ENCODE measurements at places on chromosomes 2 and 18. TPM values are rescaled to one million over a fixed set of nuclear protein-coding genes. Genes with fewer than 3 reads are reported as not detected.

GRCh38 chr2:172606285-172606684, 50.4 kb downstream of the PDK1 start:
- no peak overlapping the region for H3K27ac ChIP-seq
- DNase-seq = no peak
- peaks cover 62% of the 10 kb centered on the region for H3K36me3 ChIP-seq
- H3K4me3 ChIP-seq = no peak overlapping the region

DNA sequence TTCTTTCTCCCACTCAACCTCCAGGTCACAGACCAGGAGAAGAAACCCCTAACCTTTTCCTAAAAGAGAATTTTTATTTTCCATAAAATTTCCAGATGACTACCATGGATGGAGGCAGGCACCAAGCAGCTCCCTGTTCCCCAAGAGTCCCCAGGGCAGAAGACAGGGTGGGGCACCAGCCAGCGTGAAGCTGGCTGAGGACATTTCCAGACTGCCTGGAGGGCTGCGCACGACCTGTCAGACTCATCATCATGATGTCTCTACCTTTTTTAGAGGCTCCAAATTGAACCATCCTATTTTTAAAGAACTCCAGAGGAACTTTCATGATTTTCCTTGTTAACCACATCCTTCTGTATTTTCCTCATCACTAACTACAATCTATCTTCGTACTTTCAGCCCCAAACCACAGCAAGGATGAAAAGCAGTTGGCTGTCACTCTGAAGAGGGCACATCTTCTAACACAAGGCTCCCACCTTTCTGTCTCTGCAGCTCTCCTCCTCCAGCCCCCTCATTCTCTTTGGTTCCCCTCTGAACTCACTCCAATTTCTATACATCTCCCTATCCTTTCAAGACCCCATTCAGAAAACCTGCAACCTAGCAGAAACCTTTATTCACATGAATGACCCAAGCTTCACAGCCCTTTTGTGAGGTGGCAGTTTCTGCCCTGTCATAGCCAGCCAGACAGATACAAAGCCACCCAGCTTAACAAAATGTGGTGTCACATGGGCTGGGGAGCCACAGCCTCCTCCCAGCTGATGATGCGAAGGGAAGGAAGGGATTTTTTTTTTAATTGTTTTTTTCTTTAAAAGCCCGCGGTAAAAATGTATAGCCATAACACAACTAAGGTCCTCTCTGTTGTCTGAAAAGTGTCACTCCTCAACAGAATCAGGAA, 11.1 kb downstream of the AMMECR1L start:
- no peak for DNase-seq
- H3K4me1 ChIP-seq = peaks cover 24% of the 10 kb centered on the region
- H3K27ac ChIP-seq = peak overlapping the region; percentile 3
- peaks cover 64% of the 10 kb centered on the region for H3K36me3 ChIP-seq
- H3K27me3 ChIP-seq = no peaks in the 10 kb centered on the region

- no peak overlapping the region for H3K4me3 ChIP-seq
- H3K27me3 ChIP-seq = peaks cover 5% of the 10 kb centered on the region
- no peak overlapping the region for H3K27ac ChIP-seq
Measured at GRCh38 chr2:38504169-38504568, 98.6 kb downstream of the HNRNPLL start.

CYP27A1 gene
- total RNA-seq = 0.49 TPM

DNA sequence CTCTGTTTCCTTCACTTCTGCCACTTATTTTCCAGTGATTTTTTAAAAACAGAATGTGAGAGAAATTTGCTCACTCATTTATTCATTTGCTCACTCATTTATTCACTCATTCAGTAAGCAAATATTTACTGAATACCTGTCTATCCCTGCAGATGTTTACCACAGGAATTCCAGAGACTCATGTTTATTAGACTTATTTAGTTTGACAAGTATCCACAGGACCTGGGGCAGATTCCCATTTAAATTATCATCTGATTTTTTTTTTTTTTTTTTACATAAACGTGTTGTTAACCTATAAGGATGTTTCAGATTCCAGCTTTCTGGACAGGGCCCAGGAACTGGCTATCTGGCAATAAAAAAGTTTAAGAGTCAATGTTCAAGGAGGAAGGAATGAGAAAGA, 175.1 kb upstream of the ERBB4 start:
- no peaks in the 10 kb centered on the region for H3K36me3 ChIP-seq
- no peak for DNase-seq
- no peak overlapping the region for H3K4me3 ChIP-seq
- no peak overlapping the region for H3K27ac ChIP-seq

DNA sequence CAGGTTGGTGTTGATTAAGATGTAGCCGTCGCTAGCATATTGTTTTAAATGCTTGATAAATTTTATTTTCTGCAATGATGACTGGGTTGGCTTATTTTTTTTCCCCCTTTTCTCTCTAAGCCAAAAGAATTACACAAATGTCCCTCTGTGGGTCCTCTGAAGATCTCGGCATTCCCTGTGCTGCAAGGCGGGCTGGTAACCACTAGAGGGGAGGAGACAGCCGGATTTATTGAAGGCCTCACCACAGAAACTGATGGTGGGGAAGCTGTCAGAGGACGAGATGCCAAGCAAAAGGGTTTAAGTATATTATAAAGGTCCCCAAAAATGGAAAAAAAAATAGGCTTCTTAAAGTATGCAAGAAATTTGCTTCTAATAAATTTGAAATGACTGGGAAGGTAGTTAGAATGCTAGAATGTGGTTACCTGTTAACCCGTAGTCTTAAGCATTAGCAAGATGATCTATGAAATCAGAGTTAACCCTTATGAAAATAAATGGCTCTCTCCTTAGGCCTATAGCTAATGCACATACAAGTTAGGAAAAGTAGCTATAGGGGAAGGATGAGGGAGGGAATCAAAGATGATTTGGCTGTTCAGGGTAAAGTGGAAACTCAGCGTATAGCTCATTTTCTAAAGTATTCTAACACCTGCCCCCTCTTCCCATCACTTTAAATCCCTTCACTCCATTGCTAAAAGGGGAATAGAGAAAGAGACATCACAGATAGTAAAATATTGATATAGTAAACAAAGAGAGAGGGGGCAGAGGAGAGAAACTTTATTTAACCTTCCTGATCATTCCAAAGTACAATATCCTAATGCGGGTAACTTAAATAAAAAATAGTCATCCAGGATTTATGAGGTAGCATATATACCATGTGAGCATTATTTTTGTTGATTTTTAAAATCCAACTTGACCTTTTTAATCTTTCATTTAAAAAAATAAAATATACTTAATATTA, 894.5 kb upstream of the POU3F3 start:
- H3K27ac ChIP-seq = no peak overlapping the region
- no peaks in the 10 kb centered on the region for H3K27me3 ChIP-seq
- no peaks in the 10 kb centered on the region for H3K4me1 ChIP-seq
- H3K4me3 ChIP-seq = no peak overlapping the region
- no peak for DNase-seq

GRCh38 chr2:168976034-168976654, 55.0 kb downstream of the ABCB11 start:
- H3K4me3 ChIP-seq = no peak overlapping the region
- no peak overlapping the region for H3K27ac ChIP-seq
- H3K4me1 ChIP-seq = no peaks in the 10 kb centered on the region
- no peaks in the 10 kb centered on the region for H3K27me3 ChIP-seq
- H3K36me3 ChIP-seq = no peaks in the 10 kb centered on the region

GRCh38 chr2:84243788-84244733, 215.0 kb downstream of the SUCLG1 start:
- H3K27me3 ChIP-seq = peaks cover 2% of the 10 kb centered on the region
- no peak for DNase-seq
- no peak overlapping the region for H3K4me3 ChIP-seq
- no peaks in the 10 kb centered on the region for H3K4me1 ChIP-seq

DNA sequence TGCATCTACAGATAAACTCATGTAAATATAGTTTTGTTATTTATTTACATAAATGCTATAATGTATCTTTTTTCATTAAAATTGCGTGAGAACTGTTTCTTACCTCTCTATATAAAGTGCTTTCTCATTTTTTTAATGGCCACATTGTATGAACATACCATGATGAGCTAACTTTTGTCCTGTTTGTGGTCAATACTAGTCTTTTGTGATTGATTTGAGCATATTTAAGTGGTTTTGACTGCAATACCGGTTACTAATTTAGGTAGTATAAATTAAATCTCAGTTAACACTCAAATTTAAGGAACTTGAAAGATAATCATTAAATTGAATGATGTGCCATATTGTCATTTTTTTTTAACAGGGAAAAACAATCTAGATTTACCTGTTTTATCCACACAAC, 108.2 kb downstream of the HAUS1 start:
- no peak overlapping the region for H3K4me3 ChIP-seq
- H3K27ac ChIP-seq = peak overlapping the region; percentile 65
- no peak for DNase-seq
- no peaks in the 10 kb centered on the region for H3K27me3 ChIP-seq
- peaks cover 24% of the 10 kb centered on the region for H3K36me3 ChIP-seq

DNA sequence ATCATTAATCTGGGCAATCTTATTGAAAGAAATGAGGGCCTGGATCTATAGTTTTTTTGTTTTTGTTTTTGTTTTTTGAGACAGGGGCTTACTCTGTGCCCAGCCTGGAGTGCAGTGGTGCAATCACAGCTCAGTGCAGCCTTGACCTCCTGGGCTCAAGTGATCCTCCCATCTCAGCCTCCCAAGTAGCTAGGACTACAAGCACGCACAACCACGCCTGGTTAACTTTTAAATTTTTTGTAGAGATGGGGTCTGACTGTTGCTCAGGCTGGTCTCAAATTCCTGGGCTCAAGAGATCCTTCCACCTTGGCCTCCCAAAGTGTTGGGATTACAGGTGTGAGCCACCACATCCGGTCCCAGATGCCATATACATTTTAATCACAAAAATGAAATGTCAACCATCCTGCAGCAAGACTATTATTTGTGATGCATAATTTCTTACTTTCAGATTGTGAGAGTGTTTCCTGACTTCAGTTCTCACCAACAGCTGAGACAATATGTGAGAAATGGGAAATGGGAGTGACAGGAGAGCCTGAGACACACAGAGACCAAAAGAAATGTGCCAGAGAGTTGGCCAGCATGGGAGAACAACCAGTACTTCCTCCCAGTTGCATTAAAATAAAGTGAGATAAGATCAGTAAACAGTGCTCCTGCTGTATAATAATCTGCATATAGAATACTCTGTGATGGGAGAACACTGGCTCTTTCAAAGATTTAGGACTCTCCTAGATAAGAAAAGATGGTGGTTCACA, 87.6 kb downstream of the METTL8 start:
- H3K27ac ChIP-seq = no peak overlapping the region
- no peaks in the 10 kb centered on the region for H3K36me3 ChIP-seq
- H3K4me1 ChIP-seq = peaks cover 32% of the 10 kb centered on the region
- no peaks in the 10 kb centered on the region for H3K27me3 ChIP-seq
- H3K4me3 ChIP-seq = no peak overlapping the region
- no peak for DNase-seq

CRYGD gene
- total RNA-seq = not detected

GRCh38 chr2:133296401-133296800, 271.9 kb downstream of the NCKAP5 start:
- DNase-seq = no peak
- H3K36me3 ChIP-seq = no peaks in the 10 kb centered on the region
- H3K27ac ChIP-seq = no peak overlapping the region
- H3K4me1 ChIP-seq = no peaks in the 10 kb centered on the region
- no peaks in the 10 kb centered on the region for H3K27me3 ChIP-seq

SOWAHC gene
- not detected for total RNA-seq

SLC4A5 gene
- 5.9 TPM for total RNA-seq

- peaks cover 20% of the 10 kb centered on the region for H3K36me3 ChIP-seq
- no peak overlapping the region for H3K4me3 ChIP-seq
- H3K27ac ChIP-seq = no peak overlapping the region
- H3K27me3 ChIP-seq = no peaks in the 10 kb centered on the region
- H3K4me1 ChIP-seq = peaks cover 28% of the 10 kb centered on the region
Measured at GRCh38 chr2:143264851-143265250, 135.6 kb downstream of the ARHGAP15 start.

- no peak for DNase-seq
- no peak overlapping the region for H3K27ac ChIP-seq
- peaks cover 11% of the 10 kb centered on the region for H3K36me3 ChIP-seq
Measured at GRCh38 chr18:75213611-75214331, 3.2 kb downstream of the TSHZ1 start.

- H3K36me3 ChIP-seq = no peaks in the 10 kb centered on the region
- no peak overlapping the region for H3K4me3 ChIP-seq
- H3K27me3 ChIP-seq = peaks cover 14% of the 10 kb centered on the region
- no peak overlapping the region for H3K27ac ChIP-seq
Measured at GRCh38 chr2:19815746-19816145, 86.0 kb downstream of the TTC32 start.

SCYGR4 gene
- not detected for total RNA-seq

DNA sequence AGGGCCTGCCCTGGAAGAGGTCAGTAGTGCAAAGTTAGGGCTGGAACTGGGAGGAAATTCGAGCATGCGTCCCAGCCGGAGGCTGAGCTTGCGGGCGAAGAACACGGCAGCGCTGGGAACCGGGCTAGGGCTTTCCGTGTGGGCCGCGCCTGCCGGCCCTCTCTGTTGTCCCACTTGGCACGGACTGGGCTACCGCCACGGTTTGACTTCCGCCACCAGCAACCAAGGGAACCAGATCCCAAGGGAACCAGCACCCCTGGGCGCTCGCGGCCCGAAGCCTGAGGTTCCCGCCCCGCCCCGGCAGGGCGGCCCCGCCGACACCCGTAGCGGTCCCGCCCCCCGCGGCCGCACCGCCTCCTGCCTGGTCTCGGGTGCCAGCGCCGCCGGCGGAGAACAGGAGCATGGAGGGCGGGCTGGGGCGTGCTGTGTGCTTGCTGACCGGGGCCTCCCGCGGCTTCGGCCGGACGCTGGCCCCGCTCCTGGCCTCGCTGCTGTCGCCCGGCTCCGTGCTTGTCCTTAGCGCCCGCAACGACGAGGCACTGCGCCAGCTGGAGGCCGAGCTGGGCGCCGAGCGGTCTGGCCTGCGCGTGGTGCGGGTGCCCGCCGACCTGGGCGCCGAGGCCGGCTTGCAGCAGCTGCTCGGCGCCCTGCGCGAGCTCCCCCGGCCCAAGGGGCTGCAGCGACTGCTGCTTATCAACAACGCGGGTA, at the start of gene SPR:
Gene SPR (plus strand): TSS at position 377 of the 708 bp plus-strand sequence. CDS start 25 bp downstream, at position 402.
- no peak within 1 kb of the TSS for H3K27ac ChIP-seq
- H3K36me3 ChIP-seq = no peaks in the 10 kb centered on the region
- peak within 1 kb of the TSS; percentile 79 for H3K4me3 ChIP-seq
- H3K4me1 ChIP-seq = peaks cover 13% of the 10 kb centered on the region
- H3K27me3 ChIP-seq = peaks cover 59% of the 10 kb centered on the region

ECEL1 gene
- not detected for total RNA-seq

DNA sequence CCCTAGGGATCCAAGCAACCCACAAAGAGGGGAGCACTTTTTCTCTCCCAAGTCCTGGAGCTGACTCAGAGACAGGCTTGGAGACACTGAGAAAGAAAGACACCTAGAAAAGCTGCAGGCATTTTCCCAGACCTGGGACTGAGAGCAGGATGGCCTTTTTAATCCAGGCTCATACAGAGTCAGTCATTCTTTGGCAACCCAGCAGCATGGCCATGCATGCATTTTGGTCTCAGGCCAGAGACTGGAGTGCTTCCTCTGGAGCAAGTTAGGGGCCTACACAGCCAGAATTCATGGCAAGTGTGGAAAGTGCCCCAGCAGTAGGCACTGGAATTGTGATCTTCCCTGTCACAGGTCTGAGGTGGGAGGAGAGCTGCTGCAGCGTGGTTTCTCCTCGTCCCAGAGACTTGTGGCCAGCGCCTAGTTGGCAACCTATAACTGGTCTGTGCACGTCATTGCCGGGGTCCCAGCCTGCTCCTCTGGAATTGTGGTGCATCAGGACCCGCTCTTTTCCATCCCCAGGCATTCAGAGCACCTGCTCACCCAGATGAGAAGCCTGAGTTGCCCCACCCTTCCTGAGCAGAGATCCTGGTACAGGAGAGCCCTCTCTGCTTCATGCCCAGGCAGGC, 231.9 kb upstream of the RAB6C start:
- peaks cover 2% of the 10 kb centered on the region for H3K27me3 ChIP-seq
- no peak overlapping the region for H3K27ac ChIP-seq
- no peak overlapping the region for H3K4me3 ChIP-seq
- H3K4me1 ChIP-seq = no peaks in the 10 kb centered on the region
- no peak for DNase-seq
- no peaks in the 10 kb centered on the region for H3K36me3 ChIP-seq

MEMO1 gene
- total RNA-seq = 71.6 TPM
